ENCODE measurements at places on chromosomes 4 and X.

DNA sequence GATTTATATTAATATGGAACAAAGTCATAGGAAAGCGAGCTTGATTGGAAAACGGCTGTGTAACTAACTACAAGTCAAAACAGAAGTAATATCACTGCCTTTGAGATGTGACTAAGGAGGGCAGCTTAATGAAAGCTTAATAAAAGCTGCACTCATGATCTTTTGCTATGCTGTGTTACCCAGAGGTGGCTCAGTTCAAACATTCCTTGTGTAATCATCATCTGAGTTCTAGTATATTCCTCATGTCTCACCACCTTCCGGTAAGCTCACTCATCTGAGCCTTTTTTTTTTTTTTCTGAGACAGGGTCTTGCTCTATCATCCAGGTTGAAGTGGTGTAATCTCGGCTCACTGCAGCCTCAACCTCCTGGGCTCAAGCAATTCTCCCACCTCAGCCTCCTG, 5.0 kb downstream of the GRPEL1 start:
- DNase-seq = no peak

GRCh38 chr4:168794881-168795280, 215.2 kb downstream of the CBR4 start:
- DNase-seq = peak; percentile 17

DNA sequence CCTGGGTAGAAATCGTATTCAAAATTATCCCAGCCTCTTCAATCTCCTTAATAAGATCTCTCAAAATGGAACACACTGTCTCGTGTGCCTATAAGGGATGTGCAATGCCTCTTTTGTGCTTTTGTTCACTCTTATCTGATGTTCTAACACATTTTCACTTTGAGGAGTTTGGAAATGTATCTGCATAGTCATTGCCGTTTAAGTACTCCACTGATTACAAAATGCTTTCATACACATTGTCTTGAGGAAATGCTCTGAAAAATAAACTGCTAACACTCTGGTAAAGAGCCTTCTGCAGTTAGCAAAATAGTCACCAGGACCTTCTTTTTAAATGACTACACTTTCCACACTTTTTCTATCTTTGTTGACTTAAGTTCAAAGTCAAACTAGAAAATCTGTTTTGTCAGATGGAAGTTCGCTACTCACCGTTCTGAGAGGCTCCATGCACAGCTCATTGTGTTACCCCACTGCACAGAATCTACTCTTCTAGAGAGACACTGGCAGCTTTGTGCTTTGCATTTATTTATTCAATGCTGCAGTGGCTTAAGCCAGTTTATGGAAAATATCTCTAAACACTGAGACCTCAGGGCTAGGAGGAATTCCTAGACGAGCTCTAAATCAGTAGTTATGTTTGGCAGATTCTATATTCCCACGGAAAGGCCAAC, 159.0 kb downstream of the CHIC2 start:
- no peak for DNase-seq

GRCh38 chr4:9944431-9945425, 76.6 kb downstream of the SLC2A9 start:
- no peak for DNase-seq

GRCh38 chr4:121168446-121169281, 4.5 kb upstream of the TNIP3 start:
- DNase-seq = no peak

GRCh38 chr4:47474799-47475198, 10.3 kb upstream of the ATP10D start:
- no peak for DNase-seq

DNA sequence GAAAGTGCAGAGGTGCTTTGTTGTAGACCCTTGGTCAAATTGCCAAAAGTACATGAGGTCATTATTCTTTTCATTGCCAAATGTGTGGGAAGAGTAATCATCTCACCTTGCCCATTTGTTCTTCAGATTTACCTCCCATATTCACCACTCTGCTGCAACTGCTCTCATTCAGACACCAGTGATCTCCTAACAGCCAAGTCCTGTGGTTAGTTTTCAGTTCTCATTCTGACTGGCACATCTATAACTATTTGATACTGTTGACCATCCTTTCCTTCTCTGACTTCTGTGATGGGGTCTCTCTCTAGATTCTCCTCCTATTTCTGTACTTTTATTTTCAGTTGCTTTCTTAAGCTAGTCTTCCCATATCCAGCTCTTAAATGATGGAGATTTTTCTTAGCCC, 39.8 kb downstream of the GRIA3 start:
- no peak for DNase-seq

DNA sequence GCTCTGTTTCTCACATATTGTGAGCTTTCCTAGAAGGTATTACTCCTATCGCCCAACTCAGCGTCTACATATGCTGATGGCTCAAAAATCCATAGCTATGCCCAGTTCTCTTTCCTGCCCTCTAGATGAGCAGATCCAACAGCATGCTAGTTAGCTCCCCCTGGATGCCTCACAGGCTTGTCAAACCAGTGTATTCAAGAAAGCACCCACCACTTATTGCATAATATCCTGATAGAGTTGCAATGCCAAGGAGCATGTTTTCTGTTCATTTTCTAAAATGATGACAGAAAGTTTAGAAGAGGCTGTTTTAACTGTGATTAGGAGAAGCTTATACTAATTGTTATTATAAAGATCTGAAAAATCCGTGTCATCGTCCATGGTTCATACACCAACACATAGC, 1.9 kb upstream of the PACRGL start:
- DNase-seq = no peak

- DNase-seq = no peak
Observed at GRCh38 chr4:104138116-104138515, 356.6 kb downstream of the CXXC4 start.

All from coronary artery (tissue), 2 donors.